ENCODE measurements at places on chromosomes 3 and 15.

- DNase-seq = no peak
Measured at GRCh38 chr3:174120997-174121396, 723.5 kb downstream of the NLGN1 start.

- no peak for DNase-seq
Measured at GRCh38 chr3:14370720-14371572, 31.5 kb upstream of the SLC6A6 start.

GRCh38 chr15:78396976-78397375 is 41.0 kb upstream of the IREB2 start:
- no peak for DNase-seq

DNA sequence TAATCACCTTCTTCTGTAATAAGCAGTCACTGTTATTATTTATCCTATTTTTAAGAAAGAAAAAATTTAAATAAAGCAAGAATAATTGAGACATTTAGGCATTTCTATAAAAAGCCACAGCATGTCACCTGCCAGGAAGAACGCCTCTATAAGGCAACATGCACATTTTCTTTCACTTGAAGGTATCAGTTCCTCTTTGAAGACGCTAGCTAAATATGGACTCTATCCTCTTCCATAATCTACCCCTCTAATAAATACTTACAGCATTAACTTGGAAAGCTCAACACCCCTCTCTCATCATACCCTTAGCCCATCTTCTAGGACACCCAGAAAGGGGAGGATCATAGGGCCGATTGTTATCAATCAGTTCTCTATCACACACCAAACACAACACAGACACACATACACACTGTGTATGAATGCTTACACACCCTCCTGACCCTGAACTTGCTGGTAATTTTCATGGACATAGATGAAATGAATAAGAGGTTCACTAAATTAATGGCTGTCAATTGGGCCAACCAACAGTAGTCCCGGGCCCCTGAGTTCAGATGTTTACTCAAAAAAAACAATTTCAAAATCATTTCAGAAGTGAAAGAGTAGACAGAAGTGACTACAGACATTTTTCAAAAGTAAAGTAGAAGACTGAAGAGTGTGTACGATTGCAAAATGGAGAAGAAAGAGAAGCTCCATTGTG is 102.5 kb downstream of the ZMAT3 start:
- DNase-seq = no peak

- no peak for DNase-seq
Measured at GRCh38 chr3:195113536-195114425, 157.2 kb downstream of the XXYLT1 start.

GRCh38 chr3:158847885-158848284 is 46.0 kb downstream of the MFSD1 start:
- DNase-seq = no peak

DNA sequence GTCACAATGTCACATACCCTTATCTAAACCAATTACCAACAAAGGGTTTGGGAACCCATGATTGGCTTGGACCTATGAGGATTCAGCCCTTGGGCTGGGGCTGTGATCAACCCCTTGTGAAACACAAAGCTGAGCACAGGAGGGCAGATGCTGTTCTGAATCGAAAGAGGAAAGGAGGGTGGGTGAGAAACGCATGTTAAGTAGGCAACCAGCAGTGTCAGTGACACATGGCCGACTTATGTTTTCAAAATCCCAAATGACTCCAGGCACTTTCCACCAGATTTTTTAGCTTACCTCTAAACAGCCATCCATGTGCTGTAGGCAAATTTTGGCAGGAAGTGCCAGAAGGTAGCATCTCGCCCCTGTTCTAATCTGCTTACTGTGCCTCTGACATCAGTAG is 34.1 kb upstream of the KLHL25 start:
- DNase-seq = no peak

GRCh38 chr15:74158855-74159650 is 14.5 kb upstream of the ISLR start:
- no peak for DNase-seq

DNA sequence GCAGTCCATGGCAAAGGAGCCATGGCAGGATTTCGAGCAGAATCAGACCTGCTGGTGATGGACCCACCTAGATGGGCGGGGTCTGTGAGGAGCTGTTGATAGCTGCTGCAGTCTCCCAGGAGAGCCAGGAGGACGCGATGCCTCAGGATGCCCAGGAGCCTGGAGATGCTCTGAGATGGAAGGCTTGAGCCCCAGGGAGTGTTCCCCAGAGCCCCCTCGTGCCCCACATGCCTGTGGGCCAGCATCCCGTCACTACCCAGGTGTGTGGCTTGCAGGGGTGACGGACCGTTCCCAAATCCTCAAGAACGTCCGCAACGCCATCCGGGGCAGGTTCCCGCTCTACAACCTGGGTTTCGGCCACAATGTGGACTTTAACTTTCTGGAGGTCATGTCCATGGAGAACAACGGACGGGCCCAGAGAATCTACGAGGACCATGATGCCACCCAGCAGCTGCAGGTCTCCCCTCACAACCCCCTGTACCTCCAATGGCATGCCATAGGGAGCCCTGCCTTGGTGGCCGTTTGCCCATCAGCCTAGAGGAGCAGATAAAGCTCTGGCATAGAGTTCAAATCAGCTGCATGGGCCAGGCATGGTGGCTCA is 6.7 kb downstream of the ITIH1 start:
- DNase-seq = no peak

- no peak for DNase-seq
Measured at GRCh38 chr3:171829841-171830517, 13.2 kb upstream of the TMEM212 start.

DNA sequence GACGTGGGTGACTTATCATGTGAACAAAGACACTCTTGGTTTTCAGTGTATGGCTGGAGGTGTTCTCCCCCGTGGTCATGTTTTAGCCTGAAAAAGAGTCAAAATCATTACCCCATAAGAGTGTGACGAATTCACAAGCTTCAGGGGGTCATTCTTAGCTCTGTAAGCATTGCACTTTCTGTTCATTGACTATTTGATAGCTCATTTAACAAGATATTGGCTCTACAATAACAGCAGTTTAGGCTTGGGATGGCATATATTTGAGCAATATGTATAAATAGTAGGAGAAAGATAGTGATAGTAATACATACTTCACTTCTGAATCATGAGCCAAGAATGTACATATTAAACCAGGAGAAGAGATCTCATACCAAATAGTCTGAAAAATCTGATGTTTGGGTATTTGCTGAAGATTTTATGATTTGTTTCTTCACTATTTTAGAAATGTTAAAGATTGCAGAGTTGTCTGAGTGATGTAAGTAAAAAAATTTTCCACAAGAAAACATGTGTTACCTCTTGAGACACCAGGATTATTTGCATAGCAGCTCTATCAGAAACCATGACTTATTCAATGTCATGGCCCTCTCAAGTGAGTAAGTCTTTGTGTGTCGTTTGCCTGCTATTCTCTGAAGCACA is 996.0 kb downstream of the OTOL1 start:
- DNase-seq = no peak

DNA sequence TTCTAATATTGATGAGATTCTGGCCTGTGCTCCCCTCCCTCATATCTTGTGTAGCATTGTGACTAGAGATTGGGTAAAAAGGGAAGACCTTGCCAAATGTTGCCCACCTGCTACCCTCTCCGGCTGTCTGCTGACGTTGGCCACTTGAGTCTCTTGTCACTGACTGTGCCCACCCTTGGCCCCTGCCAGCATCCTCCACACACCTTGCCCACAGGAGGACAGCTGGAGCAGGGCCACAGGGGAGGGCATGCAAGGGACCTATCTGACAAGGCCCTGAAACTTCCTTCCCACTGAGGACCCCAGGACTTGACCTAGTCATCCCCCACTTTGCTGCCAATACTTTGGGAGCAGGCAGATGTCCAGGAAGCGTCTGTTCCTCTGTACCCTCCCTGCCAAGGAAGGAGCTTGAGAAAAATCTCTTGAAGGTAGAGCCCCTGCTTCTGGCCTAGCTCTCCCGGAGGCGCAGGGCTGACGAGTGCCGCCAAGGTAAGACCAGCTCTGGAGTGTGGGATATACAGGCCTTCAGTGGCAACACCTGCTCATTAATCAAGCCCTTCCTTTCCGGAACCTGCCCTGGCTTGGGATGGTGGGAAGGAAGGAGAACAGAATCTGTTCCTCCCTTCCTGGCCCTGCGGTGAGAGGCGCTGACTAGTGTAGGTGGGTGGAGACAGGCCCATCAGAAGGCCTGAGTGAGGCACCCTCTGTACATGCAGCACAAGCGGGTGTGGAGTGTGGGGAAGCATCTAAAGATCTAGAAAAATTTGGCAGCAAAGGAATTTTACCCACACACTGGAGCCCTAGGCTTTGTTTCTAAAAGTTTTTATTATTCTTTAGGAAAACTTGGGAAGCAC is 4.9 kb upstream of the PAK6 start:
- DNase-seq = no peak

- no peak for DNase-seq
Measured at GRCh38 chr3:28667646-28668621, 319.3 kb upstream of the AZI2 start.

DNA sequence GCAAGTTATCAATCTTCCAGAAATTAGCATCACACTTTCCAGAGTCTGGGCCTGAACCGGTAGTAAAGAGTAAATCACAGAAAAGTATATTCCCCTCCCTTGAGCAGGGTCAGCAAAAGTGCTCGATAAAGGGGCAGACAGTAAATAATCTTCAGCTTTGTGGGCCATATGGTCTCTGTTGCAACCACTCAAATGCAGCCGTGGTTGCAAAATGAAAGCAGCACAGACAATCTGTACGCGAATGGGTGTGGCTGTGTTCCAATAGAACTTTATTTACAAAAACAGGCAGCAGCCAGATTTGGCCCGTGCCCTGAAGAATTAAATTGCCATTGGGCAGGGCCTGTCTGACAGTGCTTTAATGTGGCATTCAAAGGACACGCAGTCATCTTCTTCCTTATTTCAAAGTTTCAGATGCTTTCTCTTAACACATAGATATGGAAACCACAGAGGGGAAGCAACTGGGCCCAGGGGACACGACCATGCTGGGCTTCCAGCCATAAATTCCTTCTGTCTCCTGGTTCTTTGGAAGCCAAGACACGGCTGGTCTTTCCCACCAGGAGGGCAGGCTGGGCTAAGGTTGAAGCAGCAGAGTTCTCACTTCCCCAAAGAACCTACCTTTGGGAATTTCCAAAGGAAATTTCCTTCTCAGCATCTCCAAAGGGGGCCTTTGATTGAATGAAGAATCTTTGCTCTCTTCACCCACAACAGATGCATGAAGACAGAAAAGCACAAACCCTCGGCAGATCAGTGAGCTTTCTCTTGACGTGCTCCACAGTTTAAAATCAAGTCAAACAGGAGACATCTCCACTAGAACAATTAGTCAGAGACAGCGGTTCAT is 489.8 kb upstream of the PROK2 start:
- DNase-seq = peak; percentile 80
